KBM-7 (cell line): ENCODE measurements at places on chromosomes 6 and 20.

- no peak for DNase-seq
Observed at GRCh38 chr6:169188475-169188874, 65.2 kb downstream of the THBS2 start.

GRCh38 chr6:85679445-85680123 lies 36.9 kb upstream of the SYNCRIP start:
- DNase-seq = no peak

DNA sequence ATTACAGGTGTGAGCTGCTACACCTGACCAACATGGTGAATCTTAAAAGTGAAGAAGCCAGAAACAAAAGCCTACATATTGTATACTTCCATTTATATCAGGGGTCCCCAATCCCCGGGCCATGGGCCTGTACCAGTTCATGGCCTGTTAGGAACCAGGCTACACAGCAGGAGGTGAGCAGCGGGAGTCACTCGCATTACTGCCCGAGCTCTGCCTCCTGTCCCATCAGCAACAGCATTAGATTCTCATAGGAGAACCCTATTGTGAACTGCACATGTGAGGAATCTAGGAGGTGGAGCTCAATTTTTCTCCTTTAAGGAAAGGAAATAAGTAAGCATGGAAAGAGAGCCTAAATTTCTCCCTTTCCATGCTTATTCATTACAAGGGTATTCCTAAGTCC lies 21.7 kb downstream of the CSNK2A1 start:
- DNase-seq = no peak

DNA sequence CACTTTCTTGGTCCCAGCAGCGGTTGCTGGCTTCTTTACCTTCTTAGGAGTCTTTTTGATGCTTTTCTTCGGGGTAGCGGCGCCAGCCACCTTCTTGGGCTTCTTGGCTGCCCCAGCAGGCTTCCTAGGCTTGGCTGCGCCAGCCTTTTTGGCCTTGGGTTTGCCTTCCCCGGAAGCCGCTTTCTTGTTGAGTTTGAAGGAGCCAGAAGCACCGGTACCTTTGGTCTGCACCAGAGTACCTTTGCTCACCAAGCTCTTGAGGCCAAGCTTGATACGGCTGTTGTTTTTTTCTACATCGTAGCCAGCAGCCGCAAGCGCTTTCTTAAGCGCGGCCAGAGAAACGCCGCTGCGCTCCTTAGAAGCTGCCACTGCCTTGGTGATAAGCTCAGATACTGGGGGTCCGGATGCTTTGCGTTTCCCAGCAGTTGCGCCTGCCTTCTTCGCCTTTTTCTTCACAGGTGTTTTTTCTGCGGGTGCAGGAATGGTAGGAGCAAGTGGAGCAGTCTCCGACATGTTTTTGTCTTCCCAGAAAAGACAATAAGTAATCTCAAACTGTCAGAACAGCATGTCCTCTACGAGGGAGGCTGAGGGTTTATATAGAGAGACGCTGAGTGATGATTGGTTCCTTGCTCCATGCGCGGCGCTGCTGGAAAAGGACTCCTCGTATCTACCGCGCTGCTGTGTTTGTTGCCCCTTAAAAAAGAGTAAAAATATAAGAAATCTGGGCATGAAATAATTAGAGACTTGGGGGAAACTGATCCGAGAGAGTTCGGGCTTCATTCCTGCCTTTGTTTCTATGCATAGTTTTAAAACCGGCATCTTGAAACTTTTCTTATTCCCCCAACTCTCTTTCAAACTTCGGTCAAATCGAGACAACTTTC lies 130.3 kb upstream of the BTN3A2 start:
- DNase-seq = peak; percentile 95

- no peak for DNase-seq
Observed at GRCh38 chr20:36528176-36528874, 13.0 kb upstream of the MYL9 start.

DNA sequence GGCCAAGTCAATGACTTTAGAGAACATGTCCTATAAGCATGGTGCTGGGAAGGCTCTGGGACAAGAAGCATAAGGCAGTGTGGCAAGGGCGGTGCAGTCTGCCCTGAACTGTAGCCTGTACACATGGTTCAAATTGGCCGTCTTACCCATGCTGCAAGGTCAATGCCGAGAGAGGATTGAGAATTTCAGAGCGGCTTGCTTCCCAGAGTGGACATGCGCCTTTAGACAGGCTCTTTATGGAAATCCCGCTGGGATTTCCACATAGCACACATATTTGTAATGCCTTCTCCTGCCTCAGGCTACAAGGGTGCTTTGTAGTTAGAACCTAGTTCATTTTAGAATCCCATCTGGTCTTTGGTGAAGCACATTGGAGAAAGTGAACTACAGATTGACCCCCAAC lies 36.1 kb upstream of the CEP162 start:
- DNase-seq = no peak

DNA sequence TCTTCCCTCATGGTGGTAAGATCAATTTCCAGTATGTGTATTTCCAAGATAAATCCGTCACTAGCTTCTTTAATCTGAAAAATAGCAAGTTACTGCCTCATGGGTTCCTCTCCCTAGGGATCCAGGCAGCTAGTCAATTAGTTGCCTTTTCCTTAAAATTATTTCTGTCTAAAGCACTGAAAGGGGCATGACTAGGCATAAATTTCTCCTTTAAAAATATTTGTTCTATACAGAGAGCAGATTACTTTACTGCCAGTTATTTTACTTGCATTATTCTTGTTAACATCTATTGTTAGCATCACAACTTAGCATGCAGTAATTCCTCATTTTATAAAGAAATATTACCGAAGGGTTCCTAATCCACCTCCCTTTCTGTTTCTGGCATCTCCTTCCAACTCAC lies 1.4 kb downstream of the MTCL3 start:
- DNase-seq = no peak

- no peak for DNase-seq
Observed at GRCh38 chr6:23870496-23870895, 255.5 kb upstream of the NRSN1 start.

- no peak for DNase-seq
Observed at GRCh38 chr20:19223640-19224039, 11.2 kb downstream of the SLC24A3 start.

DNA sequence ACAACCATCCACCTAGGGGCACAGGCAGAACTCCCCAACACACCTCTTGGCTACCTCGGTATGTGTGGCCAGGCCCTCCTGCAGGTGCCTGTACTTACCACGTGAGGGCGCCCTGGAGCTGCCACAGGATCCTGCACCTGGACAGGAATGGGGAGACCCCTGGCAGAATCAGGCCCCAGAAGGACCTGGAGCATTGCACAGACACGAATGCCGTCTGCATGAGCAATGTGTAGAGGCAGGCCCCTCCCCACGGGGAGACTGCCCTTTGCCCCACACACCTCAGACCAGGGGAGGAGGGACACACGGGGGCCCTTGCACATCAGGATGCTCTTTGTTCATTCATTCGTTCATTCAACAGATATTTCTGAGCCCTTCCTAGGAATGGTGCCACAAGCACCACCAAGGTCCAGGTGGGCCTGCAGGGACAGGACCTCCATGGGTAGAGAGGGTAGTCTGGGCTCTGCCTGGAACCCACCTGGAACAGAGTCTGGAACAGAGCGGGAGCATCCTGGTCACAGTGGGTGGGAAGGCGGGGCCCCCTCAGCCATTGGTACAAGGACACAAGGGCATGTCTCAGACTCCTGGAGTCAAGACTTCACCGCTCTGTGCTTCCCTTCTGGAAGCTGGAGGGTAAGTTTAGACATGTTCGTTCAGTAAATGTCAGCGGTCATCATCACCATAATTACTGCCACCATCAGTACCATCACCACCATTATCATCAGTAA lies 32.3 kb downstream of the YTHDF1 start:
- DNase-seq = peak; percentile 49

DNA sequence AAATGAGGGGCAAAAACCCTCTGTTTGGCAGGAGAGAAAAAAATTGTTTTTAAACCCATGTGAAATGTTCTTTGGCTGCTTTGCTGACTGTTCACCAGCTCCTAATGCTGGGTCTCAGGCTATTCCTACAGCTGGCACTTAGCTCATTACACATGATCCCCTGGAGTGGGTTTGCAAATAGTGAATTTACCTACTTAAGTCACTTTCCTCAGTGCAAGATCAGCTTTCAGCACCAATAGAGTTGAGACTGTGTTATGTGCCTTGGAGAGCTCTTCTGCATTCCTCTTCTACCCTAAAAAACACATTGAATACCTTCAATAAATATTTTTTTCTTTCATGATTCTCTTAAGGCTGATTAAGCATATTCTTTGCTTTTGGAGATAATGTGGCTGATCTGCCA lies 58.4 kb upstream of the PRDM1 start:
- DNase-seq = no peak

DNA sequence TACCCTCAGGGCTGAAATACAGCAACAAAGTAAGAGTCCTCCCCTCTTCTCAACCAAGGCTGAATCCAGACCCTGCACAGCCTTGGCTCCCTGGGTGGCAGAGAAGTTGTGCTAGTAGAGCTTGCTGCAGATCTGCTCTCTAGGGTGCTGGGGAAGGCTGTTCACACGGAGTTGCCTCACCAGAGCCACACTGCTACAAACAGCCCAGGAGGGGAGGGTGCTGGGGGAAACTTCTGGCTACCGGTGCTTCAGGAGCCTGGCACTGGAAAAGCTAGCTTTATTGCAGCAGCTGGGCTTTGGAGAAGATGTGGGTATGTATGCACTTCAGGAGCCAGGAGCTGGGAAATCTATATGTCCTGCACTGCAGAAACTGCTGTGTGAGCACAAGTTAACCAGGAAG lies 37.6 kb upstream of the SUPT3H start:
- DNase-seq = no peak

DNA sequence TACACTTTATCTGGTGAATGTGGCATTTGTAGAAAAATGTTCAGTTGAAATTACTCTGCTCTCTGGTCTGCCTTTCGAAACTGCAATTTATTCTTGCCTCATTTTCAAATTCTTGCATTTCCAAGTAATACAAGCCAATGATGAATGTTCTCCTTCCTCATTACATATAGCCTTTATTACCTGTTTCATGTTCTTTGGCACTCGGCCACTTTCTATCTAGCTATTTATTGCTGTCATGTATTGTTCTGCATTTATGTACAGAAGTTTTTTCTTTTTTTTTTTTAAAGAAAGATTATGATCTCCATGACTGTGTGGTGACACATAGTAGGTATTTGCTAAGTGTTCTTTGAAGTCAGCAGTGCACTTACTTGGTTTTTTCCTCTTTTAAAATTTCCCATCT lies 261.4 kb downstream of the ZFAND3 start:
- no peak for DNase-seq

GRCh38 chr20:6709910-6710595 lies 57.4 kb upstream of the BMP2 start:
- DNase-seq = no peak

DNA sequence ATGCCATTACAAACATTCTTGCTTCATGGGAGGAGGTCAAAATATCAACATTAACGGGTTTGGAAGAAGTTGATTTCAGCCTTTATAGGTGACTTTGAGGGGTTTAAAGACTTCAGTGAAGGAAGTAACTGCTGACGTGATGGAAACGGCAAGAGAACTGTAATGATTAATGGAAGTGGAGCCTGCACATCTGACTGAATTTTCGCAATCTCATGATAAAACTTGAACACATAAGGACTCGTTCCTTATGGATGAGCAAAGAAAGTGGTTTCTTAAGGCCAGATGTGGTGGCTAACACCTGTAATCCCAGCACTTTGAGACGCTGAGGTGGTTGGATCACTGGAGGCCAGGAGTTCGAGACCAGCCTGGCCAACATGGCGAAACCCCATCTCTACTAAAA lies 226.1 kb downstream of the BCAS1 start:
- DNase-seq = no peak

DNA sequence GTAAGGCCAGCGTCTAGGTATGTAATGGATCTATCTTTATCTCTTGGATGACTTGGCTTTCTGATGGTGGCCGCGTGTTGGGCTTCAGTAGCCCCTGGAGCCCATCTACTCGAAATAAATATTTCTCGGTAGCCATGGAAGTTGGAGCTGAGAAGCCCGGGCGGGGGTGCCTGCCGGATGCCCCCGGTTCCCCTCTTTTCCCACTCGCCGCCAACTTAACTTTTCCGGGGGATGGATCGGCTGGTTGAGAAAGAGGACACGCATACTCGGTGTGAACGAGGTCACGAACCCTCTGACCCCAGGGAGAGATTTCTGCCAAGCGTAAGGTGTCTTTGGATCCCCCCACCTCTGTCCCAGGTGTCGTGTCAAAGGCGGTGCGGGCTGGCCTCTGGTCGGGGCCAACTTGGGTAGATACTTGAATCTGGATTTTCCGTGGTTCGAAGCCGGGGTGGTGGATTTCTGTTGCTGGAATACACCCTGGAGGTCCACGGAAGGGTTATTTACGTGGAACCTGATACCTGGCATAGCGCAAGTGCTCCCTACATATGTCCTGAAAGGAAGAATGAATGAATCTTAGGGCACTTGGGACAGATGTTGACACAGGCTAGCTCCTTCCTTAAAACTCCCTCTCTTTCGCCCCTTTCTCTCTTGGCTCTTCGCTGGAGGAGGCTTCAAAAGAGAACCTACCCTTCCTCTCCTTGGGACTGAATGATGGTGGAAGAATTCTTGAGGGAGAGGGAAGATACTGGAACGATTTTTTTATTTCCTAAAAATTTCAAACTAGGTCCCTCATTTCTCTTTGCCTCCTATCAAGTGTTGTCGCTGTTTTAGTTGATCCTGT lies 996 bp downstream of the DOK5 start:
- no peak for DNase-seq

GRCh38 chr6:3482869-3483268 lies 26.0 kb upstream of the SLC22A23 start:
- no peak for DNase-seq

DNA sequence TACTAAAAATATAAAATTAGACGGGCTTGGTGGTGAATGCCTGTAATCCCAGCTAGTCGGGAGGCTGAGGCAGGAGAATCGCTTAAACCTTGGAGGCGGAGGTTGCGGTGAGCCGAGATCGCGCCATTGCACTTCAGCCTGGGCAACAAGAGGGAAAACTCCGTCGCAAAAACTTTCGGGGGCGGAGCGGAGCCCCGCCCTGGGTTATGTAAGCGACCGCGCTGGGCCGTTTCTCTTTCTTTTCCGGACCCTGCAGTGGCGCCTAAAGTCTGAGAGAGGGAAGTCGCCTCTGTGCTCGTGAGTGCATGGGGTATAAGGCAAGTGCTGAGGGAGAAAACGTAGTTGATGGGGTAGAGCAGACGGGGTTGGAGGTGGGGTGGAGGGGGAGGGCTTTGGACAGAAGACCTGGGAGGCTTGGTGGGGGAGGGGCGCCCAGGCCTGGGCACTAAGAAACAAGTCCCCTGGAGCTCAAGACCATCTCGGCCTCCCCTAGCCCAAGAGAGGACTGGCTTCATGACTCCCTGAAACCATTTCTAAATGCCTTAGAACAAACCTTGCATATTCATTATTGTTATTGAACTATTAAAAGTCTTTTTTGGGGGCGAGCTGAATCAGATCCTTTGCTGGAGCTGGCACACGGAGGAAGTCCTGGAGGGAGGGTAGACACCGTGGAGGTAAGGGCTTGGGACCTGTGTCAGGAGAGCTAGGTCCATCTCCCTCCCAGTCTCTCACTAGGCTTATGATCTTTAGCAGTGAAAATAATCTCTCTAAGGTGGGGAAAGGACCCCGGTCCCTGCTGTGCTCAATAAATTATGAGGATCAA lies 2.7 kb upstream of the MICA start:
- peak; percentile 87 for DNase-seq

- no peak for DNase-seq
Observed at GRCh38 chr6:134689641-134690040, 260.3 kb downstream of the ALDH8A1 start.

GRCh38 chr6:95117236-95117635 lies 460.1 kb upstream of the MANEA start:
- DNase-seq = no peak

- DNase-seq = no peak
Observed at GRCh38 chr20:54474046-54474445, 1.3 kb upstream of the DOK5 start.
